ENCODE measurements at places on chromosomes 11 and 22.

DNA sequence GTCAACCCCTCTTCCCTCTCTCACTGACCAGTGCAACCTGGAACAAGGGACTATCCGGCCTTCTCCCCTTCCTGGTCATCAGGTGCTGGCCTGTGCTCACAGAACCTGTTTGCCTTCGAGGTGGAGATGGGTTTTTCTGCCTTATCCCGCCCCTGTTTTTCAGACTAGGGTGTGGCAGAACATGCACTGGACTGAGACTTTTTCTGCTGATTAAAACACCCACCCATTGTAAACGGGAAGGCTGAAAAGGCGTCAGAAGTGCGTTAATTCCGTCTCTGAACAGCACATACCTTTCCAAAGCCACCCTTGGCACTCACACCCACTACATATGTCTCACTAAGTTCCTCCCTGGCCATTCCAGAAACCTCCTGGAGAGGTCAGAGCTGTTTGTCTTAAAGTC is 4.4 kb upstream of the B3GNT6 start:
- no peak for DNase-seq

DNA sequence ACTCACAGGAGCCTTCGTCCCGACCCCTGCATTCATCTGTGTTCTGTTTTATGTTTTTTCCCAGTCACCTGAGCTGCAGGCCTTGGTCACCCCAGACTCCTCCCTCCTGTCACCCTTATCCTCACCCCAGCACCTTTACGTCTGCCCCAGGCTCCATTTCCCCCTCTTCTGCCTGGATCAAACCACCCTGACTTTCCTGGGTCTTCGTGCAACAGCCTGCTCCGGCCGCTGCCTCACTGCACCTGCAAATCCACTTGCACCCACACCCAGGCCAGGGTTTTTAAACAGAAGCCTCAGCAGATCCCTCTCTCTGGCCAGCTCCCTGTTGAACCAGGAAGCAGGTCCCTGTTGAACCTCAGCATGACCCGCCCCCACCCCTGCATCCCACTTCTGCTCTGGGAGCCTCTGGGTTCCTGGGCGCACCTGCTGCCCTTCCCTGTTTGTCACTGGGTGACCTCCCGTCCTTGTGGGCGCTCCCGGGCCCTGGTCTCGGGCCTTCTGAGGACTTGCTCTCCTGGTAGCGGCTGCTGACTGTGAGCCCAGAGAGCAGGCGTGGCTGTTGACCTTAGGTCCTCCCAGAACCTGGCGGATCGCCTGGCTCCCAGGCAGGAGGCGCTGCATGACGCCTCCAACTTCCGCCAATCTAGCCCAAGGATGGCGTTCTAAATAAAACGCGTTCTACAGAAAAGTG is 12.8 kb downstream of the MAPK8IP2 start:
- no peak for DNase-seq

- no peak for DNase-seq
These were observed at the start of gene OR9I1 for GRCh38 chr11:58125469-58125868. OR9I1 (minus strand) TSS chr11:58125530; CDS start chr11:58119444, 6,086 bp downstream.

DNA sequence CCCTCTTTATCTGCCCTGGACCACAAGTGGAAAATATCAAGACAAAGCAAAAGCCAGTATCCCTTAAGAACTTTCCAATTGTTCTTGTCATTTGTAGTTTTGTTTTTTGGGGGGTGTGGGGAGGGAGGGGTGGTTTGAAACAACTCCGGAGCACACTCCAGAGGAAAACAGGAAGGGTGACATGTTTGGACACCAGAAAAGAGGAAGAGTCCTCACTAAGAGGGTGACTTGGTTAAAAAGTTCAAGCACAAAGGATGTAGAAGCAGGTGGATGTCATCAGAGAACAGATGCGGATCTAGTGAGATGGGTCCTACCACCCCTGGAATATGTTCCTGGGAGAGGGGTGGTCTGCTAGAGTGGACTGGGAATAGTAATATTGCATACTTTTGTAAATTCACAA is 25.8 kb downstream of the ADAMTS8 start:
- DNase-seq: no peak

- no peak for DNase-seq
These were observed 21.2 kb upstream of the TRIM44 start for GRCh38 chr11:35641171-35641897.

DNA sequence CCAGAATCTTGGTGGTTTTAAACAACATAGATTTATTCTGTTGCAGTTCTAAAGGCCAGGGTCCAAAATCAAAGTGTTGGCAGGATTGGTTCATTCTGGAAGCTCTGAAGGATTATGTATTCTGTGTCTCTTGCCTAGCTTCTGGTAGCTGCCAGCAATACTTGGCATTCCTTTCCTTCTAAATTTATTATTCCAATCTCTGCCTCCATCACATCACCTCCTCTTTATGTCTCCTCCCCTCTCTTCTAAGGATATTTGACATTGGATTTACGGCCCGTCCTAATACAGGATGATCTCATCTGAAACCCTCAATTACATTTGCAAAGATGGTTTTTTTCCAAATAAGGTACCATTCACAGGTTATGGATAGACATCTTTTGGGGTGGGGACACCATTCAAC is 186.5 kb downstream of the SBF2 start:
- DNase-seq: no peak

- DNase-seq: no peak
These were observed 81.3 kb downstream of the CLPB start for GRCh38 chr11:72352859-72353551.

DNA sequence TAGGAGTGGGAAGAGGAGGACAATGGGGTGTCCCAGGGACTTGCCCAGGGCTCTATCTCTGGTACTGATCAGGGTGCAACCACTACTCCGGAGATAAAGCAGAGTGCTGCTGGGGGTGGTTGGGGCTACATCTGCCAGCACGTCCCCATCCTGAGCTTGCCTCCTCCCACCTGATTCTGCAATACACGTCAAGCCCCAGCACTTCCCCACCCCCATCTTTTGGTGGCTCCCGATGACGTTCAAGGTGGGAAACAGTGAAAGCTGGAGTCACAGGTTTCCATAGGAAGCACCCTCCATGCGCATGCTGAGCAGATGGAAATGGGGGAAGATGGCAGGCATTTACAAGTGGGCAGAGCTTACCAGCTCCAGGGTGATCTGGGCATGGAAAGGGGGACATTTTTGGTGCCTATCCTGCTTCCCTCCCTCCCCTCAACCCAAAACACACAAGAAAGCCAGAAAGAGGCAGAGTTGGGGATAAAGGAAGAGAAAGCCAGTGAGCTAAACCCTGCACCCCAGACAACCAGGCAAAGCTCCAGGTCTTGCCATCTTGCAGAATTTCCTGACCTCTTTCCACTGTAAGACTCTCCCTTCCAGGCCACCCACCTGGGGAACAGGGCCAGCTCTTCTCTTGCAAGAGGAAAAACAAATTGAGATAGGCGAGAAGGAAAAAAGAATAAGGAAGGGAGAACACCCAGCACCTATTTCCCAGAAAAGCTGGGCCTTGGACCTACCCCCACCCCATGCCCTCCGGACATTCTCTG is 15.8 kb downstream of the SYT7 start:
- no peak for DNase-seq

GRCh38 chr11:9095421-9095820 is 4.0 kb upstream of the SCUBE2 start:
- no peak for DNase-seq

DNA sequence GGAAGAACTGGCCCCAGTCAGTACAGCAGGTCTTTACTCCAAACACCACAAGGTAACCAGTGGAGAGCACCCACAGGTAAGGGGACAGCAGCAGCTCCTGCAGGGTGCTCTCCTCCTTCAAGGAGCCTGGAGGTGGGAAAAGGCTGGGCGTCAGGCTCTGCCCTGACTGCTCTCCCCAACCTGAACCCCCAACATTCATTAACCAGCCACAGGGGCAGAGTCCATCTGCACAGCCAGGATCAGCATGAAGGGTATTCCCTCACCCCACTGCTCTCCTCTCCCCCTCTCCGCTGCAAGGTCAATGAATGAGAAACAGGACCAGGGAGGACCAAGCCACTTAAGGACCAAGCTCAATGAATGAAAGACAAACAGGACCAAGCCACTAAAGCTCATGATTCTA is 3.7 kb downstream of the SLC37A4 start:
- no peak for DNase-seq

DNA sequence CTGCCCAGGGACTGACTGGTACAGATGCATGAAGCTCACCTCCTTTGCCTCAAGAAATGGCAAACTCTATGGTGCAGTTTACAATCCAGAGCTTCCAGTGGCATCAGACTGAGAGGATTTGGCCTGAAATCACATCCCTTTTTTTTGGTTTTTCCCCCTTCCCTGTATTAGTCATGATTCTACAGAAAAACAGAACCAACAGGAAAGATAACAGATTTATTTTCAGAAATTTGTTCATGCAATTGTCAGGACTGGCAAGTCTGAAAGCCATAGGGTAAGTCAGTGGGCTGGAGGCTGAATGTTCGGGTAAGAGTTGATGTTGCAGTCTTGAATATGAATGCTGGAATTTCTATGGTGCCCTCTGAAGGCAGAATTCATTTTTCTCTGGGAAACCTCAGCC is 12.0 kb upstream of the ZDHHC13 start:
- no peak for DNase-seq

- DNase-seq: no peak
These were observed 204.4 kb upstream of the ANO5 start for GRCh38 chr11:21988477-21988876.

GRCh38 chr11:124898711-124899110 is 1.0 kb upstream of the ROBO4 start:
- no peak for DNase-seq

DNA sequence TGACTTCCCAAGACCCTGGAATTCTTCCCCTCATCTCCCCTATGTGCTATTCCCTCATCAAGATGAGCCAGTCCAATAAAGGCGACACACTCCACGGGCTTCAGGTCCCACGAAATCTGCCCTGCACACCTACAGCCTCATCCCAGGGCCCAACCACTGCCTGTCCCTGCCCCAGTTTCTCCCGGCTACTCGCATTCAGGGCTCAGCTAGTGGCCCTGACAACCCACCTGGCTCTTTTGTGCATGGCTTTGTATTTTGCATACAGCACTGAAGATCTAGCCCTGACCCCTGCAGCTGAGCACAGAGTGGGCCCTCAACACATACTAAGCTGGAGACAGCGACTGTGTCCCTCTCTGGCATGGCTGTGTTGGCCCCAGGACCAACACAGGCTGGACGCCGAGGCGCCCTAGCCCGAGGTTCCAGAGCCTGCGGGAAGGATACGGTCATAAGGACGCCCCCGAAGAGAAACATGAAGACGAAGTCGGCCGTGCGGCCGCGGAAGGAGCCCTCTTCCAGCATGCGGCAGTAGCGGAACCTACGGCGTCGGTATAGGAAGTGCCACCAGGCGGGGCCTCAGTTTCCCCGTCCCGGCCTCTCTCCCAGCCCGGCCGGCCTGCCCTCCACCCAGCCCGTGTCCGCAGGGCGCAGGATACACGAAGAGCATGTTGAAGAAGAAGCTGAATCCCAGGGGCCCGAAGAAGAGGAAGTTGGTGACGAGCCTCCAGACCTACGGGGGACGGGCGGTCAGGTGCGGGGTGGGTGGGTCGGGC is 710 bp downstream of the DERL3 start:
- DNase-seq: no peak

DNA sequence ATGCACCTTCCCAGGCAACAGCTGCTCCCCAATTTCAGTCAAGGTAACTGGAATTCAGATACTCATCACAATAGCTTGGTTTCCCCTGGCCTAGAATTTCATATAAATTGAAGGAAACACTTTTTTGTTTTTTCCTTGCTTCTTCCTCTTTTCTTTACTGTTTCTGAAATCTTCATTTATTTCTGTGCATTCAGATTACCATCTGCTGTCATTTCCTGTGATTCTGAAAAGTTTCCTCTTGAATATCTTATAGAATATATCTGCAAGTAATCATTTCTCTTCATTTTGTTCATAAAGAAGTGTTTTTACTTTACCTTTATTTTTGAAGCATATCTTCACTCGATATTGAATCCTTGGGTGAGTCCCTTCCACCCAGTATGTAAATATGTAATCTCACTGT is 85.3 kb downstream of the GAB4 start:
- no peak for DNase-seq

DNA sequence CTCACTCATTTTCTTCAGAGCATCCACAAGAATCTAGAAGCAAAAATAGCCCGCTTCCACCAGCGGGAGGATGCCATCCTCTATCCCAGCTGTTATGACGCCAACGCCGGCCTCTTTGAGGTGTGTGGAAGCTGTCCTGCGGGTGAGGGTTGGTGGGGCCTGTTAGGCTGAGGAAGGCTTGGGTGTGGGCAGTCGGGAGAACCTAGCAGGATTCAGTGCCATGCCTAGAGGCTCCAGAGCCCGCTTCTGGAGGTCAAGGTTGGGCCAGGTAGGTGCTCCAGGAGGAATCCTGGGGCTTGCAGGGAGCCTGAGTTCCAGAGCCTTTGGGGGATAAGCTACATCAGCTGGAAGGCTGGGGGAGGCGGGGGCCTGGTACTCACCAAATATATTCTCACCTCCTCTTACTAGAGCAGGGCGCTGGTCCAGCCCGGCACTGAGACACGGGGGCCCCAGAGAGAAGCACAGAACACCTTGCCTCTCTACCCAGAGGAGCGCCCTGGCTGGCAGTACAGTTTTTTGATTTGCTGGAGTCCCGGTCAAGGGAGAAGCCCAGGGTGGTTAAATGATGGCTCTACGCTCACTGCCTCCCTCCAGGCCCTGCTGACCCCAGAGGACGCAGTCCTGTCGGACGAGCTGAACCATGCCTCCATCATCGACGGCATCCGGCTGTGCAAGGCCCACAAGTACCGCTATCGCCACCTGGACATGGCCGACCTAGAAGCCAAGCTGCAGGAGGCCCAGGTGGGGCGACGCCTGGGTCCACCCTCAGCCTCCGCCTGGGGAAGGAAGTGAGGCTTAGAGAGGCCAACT is 5.3 kb downstream of the GCAT start:
- DNase-seq: no peak

DNA sequence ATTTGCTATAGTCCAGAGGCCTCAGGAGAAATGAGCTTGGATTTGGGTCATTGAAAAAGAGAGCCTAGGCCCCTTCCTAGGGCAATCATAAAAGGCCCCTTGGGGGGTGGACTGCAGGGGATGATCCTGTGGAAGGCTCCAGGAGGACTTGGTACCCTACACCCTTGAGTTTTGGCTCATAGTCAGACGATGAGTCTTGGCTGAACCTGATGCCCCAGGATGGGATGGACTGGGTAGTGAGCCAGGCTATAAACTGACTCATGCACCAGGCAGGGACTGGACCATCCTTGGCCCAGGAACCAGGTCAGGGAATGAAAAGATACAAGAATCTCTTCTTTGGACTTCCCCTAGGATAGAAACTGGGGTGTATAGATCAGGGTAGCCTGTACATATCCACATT is 54.2 kb downstream of the NAV2 start:
- no peak for DNase-seq

DNA sequence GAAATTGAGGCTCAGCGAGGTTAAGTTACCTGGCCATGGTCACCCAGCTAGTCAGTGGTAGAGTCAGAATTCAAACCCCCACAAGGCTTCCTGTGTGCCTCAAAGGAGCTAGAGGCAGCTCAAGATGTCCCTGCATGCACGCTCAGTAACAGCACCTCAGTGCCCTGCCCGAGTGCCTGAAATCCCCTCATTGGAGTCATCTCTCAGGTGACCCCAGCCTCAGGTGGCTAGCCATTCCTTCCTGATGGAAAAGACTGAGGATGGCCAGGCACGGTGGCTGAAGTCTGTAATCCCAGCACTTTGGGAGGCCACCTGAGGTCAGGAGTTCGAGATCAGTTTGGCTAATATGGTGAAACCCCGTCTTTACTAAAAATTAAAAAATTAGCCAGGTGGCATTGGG is 36.9 kb downstream of the LIF start:
- no peak for DNase-seq

GRCh38 chr11:117668321-117668751 is 128.7 kb downstream of the DSCAML1 start:
- DNase-seq: no peak

- DNase-seq: no peak
These were observed 166.9 kb downstream of the NAV2 start for GRCh38 chr11:19879307-19880087.
